Fibroblast of skin of right quadriceps (primary cell): ENCODE measurements at places on chromosomes 6 and 20.
A peak's percentile ranks its signal among the peaks of the same experiment; 100 is the strongest.

DNA sequence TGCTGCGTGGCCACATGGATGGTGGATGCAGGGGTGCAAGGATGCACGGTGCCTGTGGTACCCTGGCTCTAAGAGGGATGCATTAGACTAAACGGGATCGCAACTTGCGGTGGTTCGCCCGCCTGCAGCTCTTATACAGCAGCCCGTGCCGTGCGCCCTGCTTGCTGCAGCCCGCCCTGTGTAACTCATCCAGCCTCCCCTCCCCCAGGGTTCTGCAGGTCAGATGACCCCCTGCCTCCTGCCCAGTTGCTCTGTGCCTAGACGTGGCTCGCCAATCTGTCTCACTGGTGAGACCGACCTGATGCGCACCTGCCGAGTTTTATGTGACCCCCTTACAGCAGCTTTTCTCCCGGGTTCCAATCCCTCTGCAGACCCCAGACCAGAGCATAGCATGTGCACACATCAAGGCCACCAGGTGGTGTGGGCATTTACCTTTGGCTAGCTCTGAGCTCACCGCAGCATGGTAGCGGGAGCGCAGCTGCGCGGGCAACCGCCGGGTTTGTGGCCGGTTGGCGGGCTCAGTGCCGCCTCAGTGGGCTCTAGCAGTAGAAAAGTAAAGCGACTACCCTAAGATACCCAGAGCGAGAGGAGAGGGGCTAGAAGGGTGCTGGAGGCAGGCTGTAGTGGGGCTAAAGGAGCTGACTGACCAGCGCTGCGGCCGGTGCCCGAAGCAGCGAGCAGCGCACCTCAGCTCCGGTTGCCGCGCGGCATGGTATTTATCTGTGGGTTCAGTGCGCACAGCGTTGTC lies 693 bp upstream of the GNAS-AS1 start:
- no peak for DNase-seq

DNA sequence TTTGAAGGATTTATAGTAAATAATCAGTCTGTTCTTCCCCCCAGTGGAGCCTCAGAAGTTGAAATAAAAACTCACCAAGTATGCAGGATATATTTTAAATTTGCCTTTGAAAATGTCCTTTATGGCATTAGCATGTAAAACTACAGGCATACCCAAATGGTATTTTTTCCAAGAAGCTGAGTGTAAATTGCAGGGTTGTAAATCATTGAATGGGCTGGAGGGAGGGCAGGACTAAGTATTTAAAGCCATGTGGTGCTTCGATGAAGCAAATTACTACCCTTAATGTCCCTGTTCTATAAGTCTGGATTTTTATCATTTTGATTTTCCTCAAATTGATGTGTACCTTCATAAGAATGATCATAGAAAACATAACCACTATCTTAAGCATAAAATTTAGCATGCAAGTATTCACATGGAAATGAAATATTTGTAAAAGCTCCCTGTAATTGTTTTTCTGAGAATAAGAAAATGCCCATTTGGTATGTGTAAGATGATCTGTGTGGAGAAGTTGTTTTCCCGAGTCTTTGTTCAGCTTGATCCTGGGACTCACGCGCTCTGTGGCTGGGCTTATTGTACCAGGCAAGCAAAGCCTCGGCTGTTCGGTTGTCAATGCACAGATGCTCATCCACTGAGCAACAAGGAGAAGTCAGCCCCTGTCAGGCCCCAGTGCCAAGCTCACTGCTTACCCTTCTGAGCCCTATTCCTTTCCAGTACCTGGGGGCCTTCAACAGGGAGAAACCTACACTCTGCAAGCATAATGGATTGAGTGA lies 66.7 kb downstream of the CD164 start:
- no peak for DNase-seq

DNA sequence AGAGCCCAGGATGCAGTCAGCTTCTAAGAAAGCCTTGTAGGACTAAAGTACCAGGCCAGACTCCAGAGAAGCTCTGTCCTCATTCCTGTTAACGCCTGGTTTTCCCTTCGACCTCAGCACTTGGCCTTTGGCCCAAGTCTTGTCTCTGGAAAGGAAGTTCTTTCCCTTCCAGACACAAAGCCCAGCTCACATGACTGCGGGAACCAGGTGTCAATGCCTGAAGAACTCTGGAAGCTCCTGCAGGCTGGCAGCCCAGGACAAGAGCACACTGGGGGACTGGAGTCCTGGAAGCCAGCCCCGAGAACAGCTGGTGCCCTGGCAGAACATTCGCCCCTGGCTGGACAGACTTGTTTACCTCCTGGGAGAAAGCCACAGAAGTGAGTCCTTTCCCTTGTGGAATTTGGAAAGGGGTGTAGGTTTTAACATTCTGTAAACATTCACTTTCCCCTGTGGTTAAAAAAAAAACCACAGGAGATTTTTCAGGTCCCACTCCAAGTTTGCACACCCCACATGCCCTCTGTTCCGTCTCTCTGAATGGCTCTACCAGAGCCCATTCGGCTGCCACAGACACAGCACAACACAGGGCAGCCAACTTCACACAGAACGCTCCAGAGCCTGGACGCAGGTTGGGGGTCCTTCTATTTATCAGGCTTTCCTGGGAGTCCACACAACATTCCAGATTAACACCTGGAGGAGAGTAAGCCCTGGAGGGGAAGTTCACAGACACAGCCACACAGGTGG lies 18.1 kb downstream of the ACSS1 start:
- peak; percentile 37 for DNase-seq

DNA sequence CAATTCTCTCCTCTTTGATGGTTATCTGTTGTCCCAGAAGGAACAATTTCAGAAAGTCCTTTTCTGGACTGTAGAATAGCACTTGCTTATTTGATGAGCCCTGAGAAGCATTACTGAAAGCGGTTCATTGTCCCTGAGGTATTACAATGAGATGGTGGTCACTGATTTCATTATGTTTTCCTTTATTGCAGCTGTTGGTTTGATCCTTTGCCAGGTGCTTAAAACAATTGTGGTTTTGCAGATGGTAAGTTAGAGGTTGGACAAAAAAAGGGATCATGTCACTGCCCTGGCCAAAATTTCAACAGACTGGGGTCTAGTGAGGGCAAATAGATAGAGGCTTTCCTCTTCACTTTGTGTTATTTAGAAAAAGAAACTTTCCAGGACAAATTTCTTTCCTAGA lies 61.9 kb downstream of the ESR1 start:
- DNase-seq: no peak

- no peak for DNase-seq
Observed at GRCh38 chr20:858011-858410, 24.5 kb downstream of the FAM110A start.

DNA sequence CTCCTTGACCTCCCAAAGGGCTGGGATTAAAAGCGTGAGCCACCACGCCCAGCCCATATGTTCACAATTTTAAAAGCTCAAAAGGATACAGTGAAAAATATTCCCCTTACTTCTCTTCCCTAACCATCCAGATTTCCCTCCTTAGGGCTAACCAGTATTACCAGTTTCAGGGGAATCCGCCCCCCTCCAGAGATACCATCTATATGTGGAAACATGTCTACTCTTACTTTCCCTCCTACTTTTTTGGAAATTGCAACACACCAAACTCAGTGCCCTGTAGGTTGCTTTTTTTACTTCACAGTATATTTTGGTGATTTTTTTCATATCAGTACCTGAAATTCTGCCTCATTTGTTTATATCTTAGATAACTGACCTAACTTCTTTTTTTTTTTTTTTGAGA lies 6.9 kb upstream of the RPL10A start:
- no peak for DNase-seq

DNA sequence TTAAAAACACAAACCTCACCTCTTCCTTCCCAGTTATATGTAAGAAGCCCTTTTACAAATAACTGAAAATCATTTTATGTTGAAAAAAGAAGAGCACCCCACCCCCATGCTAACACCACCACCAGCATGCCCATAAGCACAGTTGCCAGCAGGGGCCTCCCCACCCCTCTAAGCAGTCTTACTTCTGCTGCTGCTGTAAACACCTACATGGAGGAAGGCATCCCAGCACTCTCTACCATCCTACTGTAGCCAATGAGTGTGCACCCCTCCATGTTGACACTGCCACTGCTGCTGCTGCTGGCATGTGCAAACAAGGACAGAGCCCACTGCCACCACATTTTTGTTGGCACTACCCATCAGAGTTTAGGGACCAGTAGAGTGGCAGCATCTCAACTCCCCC lies 49.6 kb upstream of the PHIP start:
- DNase-seq: no peak

DNA sequence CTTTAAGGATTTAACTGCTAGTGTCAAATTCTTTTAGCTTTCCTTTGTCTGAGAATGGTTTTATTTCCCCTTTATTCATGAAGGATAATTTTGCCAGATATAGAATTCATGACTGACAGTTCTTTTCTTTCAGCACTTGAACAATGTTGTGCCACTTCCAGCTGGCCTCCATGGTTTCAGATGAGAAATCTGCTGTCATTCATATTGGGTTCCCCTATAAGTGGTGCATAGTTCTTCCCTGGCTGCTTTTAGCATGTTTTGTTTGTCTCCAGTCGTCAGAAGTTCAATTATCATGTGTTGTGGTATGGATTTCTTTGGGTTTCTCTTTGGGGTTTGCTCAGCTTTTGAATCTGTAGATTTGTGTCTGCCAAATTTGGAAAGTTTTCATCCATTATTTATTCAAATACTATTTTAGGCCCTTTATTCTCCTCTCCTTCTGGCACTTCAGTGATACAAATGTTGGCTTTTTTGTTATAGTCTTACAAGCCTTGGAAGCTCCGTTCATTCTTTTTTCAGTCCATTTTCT lies 76.3 kb upstream of the TGM3 start:
- DNase-seq: no peak

GRCh38 chr6:163086624-163086920 lies 327.9 kb upstream of the QKI start:
- DNase-seq: peak; percentile 68

- DNase-seq: peak; percentile 81
Observed at GRCh38 chr20:35395728-35396127, 16.0 kb downstream of the UQCC1 start.

GRCh38 chr6:112665114-112665513 lies 318.0 kb downstream of the RFPL4B start:
- DNase-seq: peak; percentile 86

DNA sequence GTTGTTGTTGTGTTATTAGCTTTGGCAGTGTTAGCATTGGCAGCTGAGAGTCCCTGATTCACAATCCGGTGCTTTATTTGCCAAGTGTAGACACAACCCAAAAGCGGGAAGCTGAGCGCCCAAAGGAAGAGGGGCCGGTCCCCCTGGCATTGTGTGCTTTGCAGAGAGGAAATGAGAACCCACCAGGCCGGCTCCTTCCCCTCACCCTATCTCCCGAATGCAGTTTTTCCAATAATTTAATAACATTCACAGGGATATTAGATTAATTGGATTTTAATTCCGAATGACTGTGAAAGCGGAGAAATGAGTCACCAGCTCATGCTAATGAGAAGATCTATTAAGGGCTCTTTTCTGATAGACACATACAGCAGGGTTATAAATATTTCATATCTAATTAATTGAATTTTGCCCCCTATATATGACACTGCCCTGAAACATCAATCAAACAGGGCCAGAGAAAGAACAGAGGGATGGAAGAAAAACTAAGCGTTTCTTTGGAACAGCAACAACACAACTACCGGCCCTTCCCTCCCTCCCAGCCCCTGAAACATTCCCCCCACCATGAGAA lies 143.8 kb downstream of the MBOAT1 start:
- no peak for DNase-seq

GRCh38 chr6:148193063-148193680 lies 149.5 kb upstream of the SASH1 start:
- no peak for DNase-seq

DNA sequence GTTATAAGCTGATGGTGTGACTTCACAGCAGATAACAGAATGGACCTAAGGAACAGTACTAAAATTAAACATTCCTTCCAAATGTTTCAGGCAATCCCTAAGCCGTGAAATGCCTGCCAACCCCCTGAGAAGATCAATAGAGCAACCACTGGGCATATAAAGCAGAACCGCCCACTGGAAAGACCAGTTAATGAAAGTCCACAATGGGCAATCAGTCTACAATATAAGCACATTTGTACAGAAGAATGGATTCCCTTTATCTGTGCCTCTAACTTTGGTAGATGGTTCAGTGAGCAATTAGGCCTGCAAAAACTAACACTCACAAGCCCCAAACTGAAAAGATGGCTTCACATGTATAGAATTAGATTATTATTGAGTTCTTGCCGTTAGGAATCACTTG lies 286.6 kb downstream of the UBE3D start:
- no peak for DNase-seq

- no peak for DNase-seq
Observed at GRCh38 chr20:58959652-58960051, 21.4 kb upstream of the NELFCD start.

GRCh38 chr20:62697468-62697912 lies 11.1 kb upstream of the NTSR1 start:
- no peak for DNase-seq

GRCh38 chr6:11919771-11920440 lies 92.2 kb upstream of the HIVEP1 start:
- DNase-seq: no peak

DNA sequence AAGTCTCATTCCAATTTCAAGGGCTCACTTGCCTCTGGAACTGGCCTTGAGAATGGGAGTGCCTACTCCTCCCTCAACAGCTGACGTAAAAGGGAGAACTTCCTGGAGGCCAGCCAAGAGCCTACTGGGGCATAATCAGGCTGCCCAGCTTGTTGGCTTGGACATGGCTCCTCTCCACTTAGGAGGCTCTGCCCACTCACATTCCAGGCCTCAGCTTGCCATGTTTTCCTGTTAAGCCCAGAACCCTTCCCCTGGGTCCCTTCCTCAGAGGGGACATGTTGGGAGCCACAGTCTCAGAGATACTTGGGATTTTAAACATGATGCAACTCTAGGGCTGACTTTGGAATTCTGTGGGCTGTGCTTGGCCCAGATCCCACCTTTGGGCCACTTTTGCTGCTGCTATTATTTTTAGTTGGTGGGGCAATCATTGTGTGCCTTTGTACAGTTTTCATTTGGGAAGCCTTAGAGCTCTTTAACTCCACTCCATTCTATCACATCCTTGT lies 31.5 kb upstream of the ADTRP start:
- DNase-seq: peak; percentile 74

DNA sequence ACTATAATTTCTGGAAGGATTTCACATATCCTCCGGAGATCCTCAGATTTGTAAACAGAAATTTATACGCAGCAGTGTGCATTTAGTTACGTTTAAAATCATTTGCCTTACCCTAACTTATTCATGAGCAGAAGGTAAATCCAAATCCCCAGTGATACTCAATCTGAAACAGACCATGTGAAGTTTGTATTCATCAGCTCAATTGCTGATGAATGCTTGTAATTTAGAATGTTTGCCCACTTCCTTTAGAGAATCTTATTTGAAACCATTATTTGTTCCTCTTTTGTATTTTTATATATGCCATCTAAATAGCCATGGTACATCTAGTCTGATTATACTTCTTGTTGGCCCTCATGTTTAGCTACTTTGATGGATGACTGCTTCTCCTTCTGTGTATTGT lies 15.4 kb downstream of the TAAR1 start:
- DNase-seq: no peak

DNA sequence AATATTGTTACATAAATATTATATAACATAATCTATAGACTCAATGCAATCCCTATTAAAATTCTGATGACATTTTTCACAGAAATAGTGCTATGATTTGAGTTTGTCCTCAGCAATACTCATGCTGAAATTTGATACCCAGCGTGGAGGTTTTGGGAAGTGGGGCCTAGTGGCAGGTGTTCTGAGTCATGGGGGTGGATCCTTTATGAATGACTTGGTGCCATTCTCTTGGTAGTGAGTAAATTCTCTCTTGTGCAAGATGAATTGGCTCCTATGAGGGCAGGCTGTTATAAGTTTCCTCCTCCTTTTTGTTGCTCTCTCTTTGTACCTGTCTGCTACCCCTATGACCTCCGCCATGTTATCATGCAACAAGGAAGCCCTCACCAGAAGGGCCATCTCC lies 65.8 kb downstream of the SHPRH start:
- peak; percentile 8 for DNase-seq
